ENCODE measurements at places on chromosomes 4 and X.
A peak's percentile ranks its signal among the peaks of the same experiment; 100 is the strongest.

GRCh38 chrX:65516756-65517155 is 17.8 kb downstream of the LAS1L start:
- DNase-seq: no peak

GRCh38 chr4:150562250-150562649 is 19.7 kb upstream of the MAB21L2 start:
- DNase-seq: no peak

- no peak for DNase-seq
Measured at GRCh38 chrX:110732266-110732665, 63.4 kb downstream of the CHRDL1 start.

GRCh38 chr4:141757287-141757686 is 120.9 kb downstream of the IL15 start:
- DNase-seq: no peak

DNA sequence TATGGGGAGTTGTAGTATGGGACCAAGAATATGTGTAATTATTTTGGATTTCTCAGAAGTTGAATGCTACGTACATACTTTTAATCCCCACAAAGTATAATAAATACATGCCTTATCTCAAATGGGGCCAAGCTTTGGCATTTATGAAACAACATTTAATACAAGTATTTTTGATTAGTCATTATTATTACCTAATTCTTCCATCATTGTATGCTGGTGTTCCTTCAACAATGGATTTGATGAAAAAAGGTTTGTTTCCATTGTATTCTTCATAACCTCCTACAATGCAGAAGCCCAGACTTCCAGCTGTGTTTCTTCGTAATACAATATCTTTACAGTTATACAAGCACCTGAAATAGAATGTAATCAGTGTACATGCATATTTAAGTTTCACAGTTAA is 83.8 kb downstream of the FIP1L1 start:
- DNase-seq: no peak

DNA sequence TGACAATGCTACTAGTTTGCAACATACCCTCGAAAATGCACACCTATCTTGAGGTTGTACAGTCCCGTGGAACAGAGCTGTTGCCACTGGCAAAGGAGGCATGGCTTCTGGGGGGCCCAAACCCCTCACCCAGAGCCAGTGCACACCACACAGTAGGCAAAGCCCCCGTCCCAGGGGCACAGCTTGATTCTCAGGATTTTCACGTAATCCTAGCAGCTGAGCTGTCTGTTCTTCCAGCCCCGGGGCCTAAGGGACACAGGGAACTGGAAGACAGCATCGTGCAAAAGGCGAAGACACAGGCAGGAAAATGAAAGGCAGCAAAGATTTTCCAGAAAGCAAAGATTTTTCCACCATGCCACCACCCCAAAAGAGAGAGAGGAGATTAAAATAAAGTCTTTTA is 77.2 kb downstream of the JAKMIP1 start:
- no peak for DNase-seq

- no peak for DNase-seq
Measured at GRCh38 chrX:152640034-152640818, 2.5 kb downstream of the GABRQ start.

DNA sequence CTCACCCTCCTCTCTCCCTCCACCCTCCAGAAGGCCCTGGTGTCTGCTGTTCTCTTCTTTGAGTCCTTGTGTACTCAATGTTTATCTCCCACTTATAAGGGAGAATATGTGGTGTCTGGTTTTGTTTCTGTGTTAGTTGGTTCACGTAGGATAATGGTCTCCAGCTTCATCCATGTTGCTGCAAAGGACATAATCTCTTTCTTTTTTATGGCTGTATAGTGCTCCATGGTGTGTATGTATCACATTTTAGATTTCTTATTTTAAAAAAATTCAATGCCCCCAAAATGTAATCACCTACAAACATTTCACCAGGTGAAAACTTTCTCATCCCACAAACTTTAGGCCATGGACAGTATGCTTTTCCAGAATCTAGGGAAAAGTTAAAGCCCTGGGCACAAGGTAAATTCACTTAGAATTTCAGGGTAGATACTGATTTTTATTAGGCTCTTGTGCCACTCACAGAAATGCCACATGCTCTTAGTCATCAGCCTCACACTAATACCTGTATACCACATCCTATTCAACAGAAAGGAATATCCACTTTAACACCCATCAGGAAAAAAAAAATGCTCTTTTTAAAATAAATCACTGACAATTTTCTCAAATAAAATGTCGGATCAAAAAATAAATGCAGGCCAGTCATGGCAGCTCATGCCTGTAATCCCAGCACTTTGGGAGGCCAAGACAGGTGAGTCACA is 104.8 kb upstream of the ENPP6 start:
- no peak for DNase-seq

DNA sequence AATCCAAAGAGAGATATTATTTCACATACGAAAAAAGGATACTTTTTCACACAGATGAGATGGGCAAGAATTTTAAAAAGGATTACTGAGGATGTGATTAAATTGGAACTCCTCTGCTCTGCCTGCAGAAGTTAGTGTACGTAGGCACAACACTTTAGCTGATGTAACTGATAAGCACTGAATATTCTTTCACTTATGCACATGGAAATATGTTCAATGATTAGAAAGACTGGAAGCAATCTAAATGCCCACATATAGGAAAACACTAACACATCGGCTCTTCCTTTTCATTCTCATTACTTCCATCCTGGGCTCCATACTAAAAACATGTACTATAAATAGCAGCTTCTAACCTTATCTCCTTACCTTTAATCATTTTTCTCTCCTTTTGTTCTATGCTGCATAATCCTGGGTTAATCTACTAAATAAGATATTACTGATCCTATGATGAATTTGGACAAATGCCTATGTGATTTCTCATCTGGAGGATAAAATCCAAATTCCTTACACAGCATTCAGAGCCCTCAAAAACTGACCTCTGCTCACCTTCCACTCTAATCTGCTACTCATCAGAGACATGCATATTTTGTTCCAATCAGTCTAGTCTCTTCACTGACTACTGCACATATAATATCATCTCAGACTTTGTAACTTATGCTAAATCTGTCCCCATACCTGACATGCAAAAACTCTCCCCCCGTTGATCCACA is 197.8 kb downstream of the PDGFC start:
- no peak for DNase-seq

- no peak for DNase-seq
Measured at GRCh38 chrX:10769696-10770619, 149.6 kb upstream of the MID1 start.

DNA sequence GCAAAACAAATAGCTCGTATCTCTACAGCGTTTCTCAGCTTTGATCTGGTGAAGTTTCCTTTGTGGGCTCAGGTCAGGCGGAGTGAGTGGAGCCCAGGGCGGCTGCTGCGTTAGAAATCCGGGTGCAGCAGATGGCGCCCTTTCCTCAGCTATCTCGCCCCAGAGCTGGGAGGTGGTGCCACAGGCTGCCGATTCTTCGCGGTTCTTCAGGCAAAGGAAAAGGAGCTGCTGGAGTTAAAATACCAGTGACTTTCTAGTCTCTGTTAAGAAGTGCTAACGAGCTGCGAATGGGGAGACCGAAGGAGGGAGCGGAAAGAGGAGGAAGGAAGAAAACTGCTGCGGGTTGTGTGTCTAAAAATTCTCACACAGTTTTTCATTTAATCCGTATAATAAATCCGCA is 114.6 kb downstream of the CPE start:
- peak; percentile 71 for DNase-seq

DNA sequence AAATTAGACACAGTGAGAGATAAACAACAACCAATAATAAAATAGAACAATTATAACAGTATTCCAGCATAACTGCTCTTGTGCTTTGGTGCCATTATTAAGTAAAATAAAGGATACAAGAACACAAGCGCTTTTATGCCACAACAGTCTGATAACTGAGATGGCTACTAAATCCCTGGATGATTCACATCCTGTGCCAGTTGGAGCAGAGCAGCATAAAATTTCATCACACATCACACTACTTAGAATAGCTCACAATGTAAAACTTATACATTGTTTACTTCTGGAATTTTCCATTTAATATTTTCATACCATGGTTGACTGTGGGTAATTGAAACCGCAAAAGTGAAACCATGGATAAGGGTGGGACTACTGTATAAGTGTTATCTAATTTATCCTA is 399.9 kb upstream of the CNKSR2 start:
- no peak for DNase-seq

DNA sequence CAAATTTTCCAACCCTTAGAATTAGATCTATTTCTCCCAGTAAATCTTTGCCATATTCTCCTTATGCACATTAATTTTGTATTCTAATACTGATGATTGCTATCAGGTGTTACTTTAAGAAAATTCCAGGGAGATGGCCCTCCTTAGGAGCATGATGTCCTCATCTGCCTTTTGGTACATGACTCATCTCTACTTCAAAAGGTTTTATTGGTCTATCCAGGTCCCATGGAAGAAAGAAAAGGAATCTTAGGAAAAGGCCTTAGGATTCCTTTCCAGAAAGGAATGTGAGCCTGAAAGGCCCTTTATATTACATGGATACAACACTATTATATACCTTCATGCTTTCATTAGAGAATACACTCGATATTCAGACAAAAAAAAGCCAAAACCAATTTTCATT is 968.2 kb downstream of the STIM2 start:
- no peak for DNase-seq

GRCh38 chr4:37767546-37767945 is 58.9 kb upstream of the PGM2 start:
- DNase-seq: peak; percentile 70

- DNase-seq: no peak
Measured at GRCh38 chr4:82680834-82681233, 117.8 kb downstream of the SCD5 start.

GRCh38 chr4:22416403-22416802 is 99.5 kb downstream of the ADGRA3 start:
- DNase-seq: no peak

DNA sequence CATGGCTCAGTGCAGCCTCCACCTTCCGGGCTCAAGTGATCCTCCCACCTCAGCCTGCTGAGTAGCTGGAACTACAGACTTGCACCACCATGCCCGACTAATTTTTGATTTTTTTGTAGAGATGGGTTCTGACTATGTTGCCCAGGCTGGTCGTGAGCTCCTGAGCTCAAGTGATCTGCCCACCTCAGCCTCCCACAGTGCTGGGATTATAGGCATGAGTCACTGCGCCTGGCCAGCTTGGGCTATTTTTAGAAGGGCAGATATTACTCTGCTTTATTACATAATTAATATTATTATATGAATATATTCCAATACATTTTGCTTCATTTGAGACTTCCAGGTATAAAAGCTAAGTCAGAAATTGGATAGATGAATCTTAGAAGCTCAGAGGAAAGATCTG is 143.7 kb upstream of the ANK2 start:
- no peak for DNase-seq

Data from right atrium auricular region (tissue), 2 donors.